Stimulated activated effector memory CD8-positive, alpha-beta T cell treated with anti-CD3 and anti-CD28 coated beads, Interleukin-12 subunit alpha, Interleukin-12 subunit beta, amount 100 ng/mL, for 72 hours (primary cell): ENCODE measurements at places on chromosomes 7 and 10.

- DNase-seq, result no peak
These were observed 99.8 kb upstream of the GJD4 start for GRCh38 chr10:35505241-35505873.

DNA sequence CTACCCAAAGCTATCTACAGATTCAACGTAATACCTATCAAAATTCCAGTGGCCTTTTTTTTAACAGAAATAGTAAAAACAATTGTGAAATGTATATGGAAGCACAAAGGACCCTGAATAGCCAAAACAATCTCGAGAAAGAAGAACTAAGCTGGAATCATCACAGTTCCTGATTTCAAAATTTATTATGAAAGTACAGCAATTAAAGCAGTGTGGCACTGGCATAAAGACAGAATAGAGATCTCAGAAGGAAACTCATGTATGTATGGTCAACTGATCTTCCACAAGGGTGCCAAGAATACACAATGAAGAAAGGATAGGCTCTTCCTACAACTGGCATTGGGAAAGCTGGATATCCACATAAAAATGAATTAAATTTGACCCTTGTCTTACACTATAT is 23.2 kb downstream of the PNLIPRP3 start:
- no peak for DNase-seq

- no peak for DNase-seq
These were observed 22.3 kb downstream of the COX15 start for GRCh38 chr10:99709480-99710229.

DNA sequence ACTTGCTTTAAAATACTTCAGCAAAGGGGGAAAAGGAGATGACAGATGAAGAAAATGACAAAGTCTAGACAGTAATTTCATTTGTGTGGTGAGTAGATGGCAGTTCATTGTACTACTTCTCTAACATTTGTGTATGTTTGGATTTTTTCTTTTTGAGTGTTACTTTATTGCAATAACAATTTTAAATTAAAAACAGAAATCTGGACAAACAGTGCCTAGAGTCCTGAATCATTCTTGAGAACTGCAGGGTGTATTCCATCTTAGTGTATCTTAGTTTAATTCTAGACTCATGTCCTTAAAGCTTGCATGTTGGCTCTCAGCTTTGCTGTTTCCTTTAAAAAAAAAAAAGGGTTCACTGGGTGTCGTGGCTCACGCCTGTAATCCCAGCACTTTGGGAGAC is 31.1 kb downstream of the HOXA1 start:
- no peak for DNase-seq

DNA sequence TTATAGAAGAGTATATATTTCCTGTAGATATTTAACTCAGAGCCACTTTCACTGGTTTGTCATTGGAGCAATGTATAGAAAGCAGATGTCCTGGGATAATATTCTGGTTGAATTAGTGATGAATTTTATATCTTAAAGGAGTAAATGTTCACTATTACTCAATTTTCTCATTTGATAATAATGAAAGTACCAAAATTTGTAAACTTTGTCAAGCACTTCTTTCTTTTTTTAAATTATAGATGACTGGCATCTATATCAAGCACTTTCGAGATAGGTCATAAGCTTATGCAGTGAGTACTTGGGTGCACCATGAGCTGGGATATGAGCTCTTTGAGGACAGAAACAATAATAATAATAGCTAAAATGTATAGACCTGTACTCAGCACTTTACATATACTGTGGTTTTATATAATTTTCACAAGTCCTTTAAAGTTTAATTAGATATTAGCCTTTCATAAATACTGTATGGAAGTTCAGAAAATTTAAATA is 11.3 kb downstream of the RSBN1L start:
- no peak for DNase-seq

- no peak for DNase-seq
These were observed 19.9 kb downstream of the POLL start for GRCh38 chr10:101568054-101568745.

DNA sequence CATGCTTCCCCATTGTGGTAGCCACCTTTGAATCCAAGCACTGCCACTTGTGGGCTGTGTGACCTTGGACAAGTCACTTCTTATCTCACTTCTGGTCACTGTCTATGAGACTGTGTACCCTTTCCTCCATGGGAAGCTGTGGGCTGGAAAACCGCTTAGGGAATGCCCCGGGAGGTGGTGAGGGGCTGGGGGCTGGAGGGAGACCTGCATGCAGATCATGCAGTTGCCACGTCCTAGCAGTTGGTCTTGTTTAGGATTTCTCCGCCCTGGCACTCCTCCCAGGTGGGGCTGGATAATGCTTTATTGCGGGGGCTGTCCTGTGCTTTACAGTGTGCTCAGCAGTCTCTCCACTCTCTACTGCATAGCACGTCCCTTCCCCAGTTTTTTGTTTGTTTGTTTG is 62.9 kb upstream of the OPN4 start:
- no peak for DNase-seq

- peak; percentile 72 for DNase-seq
These were observed 108.6 kb upstream of the ABI1 start for GRCh38 chr10:26969145-26969926.

GRCh38 chr7:128398016-128398840 is 11.6 kb downstream of the IMPDH1 start:
- DNase-seq, result no peak

DNA sequence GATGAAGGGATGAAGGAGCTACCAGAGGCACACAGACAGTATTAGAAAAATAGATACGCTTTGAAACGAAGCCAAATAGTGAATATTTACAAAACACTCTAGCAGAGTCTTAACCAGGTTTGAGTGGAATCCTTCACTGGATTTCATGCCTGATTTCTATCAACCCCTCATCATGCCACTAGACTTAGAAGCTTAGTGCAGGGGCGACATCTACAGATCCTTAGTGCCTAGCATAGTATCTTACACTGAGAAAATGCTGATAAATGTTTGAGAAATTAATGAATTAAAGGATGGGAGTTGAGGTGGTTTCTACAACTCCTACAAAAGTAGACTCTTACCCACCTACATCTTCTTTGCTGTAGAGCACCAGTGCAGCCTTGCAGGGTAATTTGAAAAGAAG is 54.7 kb upstream of the CCNJ start:
- DNase-seq, result no peak

DNA sequence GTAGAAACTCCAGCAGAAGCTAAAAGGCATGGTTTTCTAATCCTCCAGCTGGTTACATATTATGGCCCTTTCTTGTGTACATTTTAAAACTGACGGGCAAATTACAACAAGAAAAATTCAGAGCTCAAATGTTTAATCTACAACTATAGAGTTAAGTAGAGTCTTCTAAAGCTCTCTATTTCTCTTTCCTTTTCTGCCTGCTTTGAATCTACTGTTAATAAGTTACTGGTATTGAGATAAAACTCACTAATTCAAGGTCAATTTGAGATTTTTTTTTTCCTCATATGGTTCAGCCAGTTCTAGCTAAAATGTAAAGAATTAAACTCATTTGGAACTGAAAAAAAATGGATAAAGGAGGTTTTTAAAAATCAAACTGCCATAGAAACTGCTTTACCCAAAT is 1.6 kb upstream of the PRSS37 start:
- DNase-seq, result no peak

DNA sequence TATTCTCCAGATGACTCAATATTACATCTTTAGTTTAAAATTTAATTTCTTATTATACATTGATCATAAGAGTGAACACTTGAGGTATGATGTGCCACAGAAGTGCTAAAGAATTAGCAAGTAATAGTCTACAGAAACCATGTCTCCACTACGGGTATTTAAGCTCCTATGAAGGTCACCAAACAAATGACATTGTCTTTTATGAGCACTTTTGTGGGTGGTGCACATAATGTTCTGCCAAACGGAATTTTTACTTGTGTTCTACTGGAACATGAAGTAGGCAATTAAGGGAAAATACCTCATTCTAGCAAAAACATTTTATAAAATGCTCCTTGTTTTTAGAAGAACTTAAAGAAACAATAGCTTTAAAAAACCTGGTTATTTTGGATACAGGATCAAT is 27.4 kb upstream of the CUBN start:
- no peak for DNase-seq

DNA sequence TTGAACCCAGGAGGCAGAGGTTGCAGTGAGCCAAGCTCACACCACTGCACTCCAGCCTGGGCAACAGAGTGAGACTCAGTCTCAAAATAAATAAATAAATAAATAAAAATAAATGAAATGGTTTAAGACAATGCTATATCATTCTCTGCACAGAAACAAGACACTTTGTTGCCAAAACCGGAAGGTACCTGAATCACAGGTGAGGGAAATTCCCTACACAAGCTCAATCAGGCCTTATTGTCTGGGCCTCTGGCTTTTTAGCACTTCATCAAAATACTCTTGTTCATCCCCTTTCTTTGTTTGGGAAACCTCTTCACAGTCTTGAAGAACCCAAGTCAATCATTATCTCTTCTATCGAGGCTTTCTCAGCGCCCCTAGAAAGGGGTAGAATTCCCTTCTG is 166.1 kb upstream of the NPSR1 start:
- no peak for DNase-seq

DNA sequence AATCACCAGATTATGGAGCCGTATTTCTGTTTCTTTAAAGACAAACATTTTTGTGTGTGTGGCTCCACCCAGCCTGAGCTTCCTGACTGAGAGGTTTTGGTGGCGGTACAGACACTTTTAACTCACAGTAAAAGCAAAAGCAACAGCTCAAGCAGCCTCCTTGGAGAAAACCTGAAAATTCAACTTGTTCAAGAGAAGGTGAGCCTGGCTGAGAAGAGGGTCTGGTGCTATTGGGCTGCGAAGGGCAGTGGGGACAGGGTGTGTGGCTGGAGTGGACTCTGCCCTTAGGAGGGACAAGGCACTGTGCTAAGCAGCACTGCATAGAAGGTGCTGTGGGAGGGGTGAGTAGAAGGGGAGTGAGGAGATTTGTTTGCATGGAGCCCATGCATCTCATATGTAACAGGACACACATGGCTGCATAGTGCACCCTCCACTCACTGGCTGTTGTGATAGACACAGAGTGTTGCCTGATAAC is at the start of gene GIMAP7:
Gene GIMAP7, plus strand, starts transcription at position 125 of the 475 bp plus-strand sequence. CDS start 5,103 bp downstream, outside the sequence.
- DNase-seq, result peak; percentile 26
